COR-L47 (cell line): ENCODE measurements at places on chromosomes 3 and 15.

DNA sequence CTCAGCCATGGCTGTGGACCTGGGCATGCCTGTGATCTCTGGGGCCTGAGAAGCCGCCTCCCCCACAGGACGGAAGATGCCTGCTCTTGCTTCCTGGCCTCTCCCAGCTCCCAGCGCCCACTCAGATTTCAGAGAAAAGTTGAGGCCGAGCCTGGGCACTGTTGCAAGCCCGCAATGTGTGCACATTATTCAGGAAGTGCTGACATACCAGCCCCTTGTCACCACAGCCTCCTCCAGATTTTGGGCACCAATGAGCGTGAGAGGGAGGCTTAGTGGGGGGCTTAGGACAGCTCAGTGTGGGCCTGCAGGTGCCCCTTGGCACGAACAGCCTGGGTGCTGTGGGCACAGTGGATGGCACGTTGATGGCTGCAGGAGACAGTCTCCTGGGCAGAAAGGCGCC is 1400.9 kb upstream of the ALCAM start:
- DNase-seq, result no peak

- DNase-seq, result no peak
Measured at GRCh38 chr15:50192926-50193620, 11.1 kb downstream of the SLC27A2 start.

GRCh38 chr3:128929364-128929763 is 49.9 kb downstream of the ACAD9 start:
- DNase-seq, result no peak

DNA sequence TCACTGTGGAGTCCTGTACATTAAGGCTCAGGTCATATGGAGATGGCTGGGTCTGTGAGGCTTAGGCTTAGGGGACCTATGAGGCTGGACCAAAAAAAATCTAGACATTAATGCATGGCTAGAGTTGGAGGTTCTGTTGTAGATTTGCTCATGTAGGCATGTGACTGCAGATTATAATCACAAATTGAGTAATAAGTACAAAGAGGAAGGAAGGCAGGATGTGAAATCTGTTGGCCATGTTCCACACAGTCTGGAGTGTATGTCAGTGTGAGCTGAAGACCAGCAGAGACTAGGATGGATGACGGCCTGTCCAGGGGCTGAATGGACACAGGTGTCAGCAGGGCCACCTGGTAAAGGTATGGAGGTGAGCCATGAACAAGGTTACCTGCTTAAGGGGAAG is at the start of gene ST3GAL6:
Gene ST3GAL6, plus strand, starts transcription at position 265 of the 400 bp plus-strand sequence. CDS start 5,101 bp downstream, outside the sequence.
- DNase-seq, result no peak

DNA sequence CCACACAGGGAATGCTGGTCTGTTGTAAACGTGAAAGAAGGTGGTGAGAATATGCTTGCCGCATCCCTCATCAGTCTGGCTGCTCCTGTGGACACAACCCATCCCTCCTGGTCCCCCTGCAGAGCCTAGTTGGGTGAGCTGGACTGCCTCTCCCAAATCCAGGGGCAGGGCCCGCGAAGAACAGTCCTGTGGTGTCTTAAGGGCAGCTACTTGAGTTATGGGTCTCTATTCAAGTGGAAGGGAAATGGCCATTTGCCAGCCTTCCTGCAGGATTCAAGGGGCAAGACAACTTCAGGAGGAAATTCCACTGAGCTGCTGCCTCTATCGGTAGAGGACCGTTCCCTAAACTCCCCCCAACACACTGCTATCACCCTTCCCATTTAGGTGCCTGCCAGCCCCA is 98.9 kb downstream of the IQSEC1 start:
- no peak for DNase-seq

DNA sequence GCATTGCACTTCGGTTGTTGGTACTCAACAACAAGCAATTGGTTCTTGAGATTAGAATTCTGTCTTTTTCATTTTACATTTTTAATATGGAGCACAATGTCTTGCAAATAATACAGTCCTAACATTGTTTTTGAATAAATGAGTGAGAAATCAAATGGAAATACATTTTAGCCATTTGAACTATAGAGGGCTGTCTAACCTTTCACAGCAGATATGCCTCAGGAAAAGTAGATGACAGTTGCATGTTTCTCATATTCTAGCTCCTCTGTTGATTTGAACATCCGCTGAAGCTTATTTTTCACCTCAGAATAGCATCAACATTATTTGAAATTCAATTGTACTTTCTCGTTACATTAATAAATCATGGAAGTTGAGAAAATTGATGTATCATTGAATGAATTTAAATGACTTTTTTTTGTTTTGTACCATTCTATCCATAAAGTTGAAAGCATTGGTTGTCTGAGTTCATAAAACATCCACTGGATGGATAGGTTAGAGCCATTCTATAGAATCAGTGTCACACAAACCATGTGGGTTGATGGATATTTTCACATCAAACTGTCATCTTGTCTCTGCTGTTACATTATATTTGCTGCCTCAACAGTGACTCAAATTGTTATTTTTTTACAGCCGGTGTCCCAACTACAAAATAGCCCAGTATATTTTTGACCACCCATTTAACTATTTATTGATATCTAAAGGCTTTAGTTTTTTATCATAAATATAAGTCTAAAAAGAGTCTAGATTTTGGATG is 928.3 kb downstream of the NSUN3 start:
- DNase-seq, result no peak

DNA sequence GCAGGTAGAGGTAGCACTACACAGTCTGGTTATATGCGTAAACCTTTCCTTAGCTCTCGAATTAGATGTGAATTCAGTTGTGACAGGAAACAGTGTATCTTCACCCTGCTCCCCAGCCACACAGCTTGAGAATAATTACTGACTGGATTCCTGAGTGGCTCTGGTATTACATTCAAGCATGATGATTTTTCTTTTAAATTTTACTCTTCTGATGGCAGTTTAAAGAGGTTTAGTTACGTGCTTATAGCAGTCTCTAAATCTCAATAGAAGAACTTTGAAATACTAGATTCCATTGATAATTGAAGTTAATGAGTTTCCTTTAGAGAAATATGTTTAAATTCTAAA is 98.8 kb downstream of the FNDC3B start:
- DNase-seq, result no peak

DNA sequence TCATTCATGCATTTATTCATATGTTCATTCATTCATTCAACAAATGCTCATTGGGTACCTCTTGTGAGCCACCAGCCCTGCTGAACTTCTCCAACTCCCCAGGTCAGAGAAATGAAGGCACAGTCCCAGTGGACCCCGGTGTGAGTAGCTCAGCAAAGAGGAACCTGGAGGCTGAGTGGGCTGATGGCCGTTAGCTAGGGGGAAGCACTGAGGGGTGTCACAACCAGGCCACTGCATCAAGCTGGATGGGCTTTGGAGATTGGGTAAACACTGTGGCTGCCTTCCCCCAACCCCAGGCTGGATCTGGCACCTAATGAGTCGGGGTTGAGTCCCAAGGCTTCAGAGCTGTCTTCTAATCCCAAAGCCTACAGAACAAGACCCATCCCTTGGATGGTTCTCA is 12.1 kb upstream of the ALAS1 start:
- DNase-seq, result no peak

DNA sequence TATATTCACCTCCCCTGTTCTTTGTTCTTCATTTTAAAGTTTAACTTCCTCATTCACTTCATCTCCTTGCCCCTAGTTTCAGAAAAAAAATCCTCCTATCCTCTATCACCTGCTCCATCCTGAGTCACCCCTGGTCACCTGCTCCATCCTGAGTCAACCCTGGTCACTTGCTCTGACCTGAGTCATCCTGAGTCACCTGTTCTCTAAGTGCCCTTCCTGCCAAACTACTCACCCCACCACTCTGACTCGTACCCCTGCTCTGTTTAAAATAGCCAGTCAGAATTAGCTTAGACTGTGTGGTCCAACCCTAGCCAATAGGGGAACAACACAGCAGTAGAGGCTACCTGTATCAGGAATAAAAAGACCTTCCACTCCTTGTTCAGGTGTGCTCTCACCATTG is 716.9 kb downstream of the ZBBX start:
- DNase-seq, result no peak

- DNase-seq, result no peak
Measured at GRCh38 chr3:109346770-109347295, 9.5 kb upstream of the DPPA4 start.

DNA sequence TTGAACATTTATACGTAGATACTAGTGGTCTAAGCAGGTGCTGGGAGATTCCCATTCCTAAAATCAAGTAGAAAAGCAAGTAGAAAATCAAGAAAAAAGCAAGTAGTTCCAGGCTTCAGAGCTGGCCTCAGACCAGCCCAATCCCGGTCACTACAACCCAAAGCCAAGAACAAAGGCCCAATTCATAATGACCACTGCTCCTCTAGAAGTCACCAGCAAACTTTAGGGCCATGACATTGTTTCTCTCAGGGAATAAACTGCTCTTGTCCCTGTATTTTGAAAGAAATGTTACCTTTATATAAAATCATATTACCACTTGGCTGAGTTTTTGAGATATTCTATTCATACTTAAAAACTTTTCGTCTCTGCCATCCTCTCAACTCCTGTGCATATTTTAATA is 106.3 kb upstream of the IL12A start:
- DNase-seq, result no peak

- no peak for DNase-seq
Measured at GRCh38 chr3:141331377-141332318, 36.7 kb upstream of the ZBTB38 start.

DNA sequence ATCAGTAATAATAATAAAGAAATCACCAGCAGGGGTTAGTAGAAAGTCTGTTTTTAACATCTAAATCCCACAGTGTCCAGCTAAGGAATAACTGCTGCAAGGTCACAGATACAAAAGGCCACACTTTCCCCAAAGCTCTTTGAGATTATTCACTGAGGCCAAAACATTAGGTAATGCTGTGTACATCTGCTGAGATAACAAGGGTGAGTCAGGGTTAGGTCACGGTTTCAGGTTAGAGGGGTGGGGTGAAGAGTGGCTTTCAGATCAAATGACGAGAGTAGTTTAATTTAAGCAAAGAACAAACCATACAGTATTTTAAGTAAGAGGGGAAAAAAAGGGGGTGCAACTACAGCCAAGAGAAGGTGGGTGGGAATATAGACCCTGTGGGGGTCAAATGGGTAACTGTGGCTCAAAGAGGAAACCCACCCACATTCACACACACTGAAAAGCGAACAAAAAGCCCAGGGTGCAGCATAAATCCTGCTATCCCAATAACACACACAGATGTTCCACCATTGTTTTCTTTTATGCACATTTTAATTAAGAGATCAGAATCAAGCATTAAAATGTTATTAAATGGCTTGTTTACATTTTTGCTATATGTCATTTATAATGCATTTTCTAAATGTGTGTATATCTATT is 412.9 kb downstream of the TIGIT start:
- no peak for DNase-seq
